Stimulated activated CD4-positive, alpha-beta T cell treated with anti-CD3 and anti-CD28 coated beads, Interleukin-1b, Interleukin-23, amount 100 ng/mL, for 4 hours (primary cell): ENCODE measurements at places on chromosomes 16 and 17.

GRCh38 chr17:52546990-52547389, 388.5 kb upstream of the CA10 start:
- no peak for DNase-seq

GRCh38 chr16:71338193-71338592, 20.3 kb upstream of the CALB2 start:
- no peak for DNase-seq

- DNase-seq: no peak
Observed at GRCh38 chr16:4011225-4011939, 104.9 kb downstream of the ADCY9 start.

DNA sequence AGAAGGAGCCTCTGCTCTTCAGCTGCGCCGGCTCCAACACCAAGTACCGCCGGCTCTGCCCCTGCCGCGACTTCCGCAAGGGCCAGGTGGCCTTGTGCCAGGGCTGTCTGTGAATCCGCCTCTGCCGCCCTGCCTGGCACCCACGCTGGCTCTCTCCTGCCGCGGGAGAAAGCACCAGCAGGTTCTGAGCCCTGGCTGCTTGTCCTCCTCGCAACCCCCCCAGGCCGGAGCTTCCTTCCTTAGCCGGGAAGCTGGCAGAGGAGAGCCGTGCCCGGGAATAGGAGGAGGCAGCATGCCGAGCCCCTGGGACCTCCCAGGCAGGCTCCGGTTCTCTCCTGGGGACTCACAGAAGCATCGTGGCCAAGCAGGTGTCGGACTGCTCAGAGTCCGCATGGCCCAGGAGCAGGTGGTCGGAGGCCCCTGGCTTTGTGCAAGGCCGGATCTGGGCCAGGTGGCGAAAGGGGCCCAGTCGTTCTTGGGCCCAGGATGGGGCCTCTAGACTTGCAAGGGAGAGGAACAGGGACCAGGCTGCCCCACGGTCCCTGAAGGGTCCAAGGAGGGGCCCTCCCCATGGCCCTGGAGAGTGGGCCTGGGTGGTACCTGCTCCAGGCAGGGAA, 80.6 kb downstream of the MGAT5B start:
- DNase-seq: no peak

DNA sequence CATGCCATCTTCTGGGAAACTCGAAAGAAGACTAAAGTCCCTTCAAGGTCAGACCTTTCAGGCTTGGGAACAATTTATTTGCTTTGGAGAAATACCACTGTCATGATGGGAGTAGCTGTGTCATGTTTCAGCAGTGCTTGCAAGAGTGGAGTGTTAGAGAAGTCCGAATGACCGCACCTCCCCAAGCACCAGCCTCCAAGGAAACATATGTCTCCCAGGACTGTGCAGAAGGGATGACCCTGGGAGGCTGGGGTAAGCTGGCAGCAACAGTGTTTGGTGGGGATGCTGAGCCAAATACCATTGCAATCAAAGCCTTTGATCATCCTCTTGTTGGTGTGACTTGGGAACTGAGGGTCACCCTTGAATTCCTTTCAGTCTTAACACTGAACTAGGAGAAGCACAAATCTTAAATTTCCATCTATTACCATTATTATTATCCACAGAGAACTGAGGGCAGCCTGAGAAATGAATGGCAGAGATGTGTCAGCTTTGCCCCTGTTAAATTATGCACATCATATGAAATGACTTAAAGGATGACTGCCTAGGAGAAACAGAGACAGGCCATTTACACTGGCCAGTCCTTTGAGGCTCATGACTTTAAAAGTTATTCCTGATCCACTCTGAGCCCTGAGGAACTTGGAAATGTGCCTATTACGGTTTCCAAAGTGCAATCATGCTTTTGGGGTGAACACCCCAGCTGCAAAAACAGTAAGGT, 244.9 kb downstream of the CA10 start:
- DNase-seq: no peak

DNA sequence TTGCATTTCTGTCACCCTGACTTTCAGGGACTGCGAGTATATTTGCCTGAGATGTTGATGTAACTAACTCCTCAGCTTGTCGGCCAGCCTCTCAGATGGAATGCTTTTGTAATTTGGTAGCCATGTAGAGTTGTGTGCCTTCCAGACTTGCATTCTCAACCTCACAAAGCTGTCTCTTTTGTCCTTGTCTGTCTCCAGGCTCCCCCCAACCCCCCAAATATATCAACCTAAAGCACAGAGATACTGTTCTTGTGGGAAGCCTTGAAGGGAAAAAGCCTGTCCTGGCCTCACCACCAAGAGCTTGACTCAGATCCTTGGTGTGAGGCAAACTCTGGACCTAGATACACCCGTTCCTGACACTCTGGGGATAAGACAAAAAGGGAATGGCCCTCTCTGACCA, 18.4 kb downstream of the SAP30BP start:
- DNase-seq: no peak

DNA sequence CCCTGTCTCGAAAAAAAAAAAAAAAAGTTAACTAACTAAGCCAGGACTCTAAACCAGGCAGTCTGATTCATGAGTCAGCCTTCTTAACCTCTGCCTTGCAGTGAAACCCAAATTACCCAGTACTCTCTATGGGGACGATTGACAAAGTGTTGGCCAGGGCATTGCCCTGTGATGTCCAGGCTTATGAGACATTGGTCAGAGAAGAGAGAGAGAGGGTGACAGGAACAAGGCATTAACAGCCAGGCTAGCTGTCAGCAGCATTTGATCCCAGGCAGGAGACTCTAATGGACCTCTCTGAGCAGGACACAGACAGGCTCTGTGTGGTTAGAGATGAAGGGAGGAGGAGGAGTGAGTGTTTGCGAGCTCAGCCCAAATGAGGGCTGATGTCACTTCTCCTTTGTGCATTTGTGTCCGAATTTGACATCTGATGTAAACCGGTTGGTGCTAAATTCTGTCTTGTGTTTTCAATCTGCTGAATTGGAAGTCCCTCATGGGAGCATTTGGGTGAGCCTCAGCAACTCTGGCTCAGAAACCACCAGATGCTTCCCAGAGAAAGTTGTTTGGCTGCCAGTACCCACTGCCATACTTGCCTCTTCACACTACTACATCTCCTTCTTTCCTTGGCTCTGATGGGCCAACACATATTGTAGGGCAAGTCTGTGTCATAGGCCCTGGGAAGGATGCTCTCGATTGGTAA, 4.3 kb upstream of the MYL4 start:
- no peak for DNase-seq
